8988T (cell line): ENCODE measurements at places on chromosomes 4 and X.

- no peak for DNase-seq
These were observed 46.6 kb downstream of the SHROOM2 start for GRCh38 chrX:9832811-9833210.

DNA sequence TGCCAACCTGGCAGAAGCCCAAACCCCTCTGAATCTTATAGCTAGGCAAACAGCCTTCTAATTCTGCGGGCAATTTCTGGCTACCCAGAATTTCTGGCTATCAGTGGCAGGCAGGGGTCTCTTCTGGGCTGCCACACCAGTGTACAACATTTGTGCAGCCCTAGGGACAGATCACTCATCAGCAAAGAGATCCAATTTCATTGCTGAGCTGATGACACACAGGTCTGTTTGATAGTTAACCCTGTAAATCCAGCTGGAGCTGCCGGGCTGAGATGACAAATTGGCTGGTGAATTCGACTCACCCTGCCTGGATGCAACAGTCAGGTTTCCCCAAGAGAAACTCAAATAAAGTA is 2.4 kb downstream of the MID1 start:
- no peak for DNase-seq

GRCh38 chr4:16225167-16225862 is 956 bp downstream of the TAPT1 start:
- no peak for DNase-seq

- peak; percentile 73 for DNase-seq
These were observed 968 bp upstream of the NELFA start for GRCh38 chr4:2009651-2010233.

DNA sequence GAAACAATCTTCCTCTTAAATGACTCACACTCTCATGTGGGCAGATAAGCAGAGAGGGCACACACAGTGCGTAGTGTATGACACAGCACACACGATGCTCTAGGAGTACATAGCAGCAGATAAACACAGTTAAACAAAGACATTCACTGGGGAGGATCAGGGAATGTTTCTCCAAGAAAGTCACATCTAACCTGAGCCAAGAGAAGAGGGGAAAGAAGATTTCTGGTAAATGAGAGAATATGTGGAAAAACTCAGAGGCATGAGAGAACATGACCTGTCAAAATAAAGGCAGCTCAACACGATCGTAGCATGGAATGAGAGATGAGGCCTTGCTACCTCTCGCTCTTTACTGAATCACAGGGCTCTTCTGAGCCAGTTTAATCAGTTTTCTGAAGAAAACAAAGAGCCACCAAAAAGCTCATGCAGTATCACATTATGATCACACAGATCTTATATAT is 251.0 kb downstream of the ANK2 start:
- no peak for DNase-seq

GRCh38 chr4:83603129-83603528 is 67.2 kb downstream of the GPAT3 start:
- no peak for DNase-seq

DNA sequence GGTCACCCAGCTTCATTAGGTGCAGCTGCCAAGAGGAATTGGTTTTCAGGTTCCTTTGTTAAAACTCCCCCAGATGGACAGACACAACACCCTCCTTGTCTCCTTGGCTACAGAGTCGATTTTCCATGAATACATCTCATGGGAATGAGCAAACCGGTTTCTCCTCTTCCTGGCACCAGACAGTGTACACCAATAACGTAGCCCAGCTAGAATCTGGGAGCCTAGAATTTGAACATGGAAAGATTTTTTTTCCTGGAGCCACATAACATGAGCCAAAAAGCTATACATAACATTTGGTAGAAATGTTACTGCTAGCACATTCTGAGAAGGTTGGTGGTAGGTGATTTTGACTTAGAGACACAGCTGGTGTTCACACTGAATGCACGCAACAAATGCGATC is 62.9 kb upstream of the SLC34A2 start:
- DNase-seq: no peak

- DNase-seq: no peak
These were observed 147.5 kb downstream of the NPFFR2 start for GRCh38 chr4:72179342-72179741.

DNA sequence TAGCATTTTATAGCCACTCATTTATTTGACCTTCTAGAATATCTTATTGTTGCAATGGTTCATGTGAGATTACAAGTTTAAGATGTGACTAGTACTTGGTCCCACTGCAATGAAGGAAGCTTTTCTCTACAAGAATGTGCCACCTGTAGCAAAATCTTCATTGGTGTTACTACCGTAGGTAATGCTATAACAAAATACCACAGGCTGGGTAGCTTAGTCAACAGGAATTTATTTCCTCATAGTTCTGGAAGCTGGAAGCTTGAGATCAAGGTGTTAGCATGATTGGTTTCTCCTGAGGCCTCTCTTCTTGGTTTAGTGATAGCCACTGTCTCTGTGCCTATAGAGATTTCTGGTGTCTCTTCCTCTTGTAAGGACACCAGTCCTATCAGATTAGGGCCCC is 441.0 kb downstream of the GPM6A start:
- DNase-seq: no peak

DNA sequence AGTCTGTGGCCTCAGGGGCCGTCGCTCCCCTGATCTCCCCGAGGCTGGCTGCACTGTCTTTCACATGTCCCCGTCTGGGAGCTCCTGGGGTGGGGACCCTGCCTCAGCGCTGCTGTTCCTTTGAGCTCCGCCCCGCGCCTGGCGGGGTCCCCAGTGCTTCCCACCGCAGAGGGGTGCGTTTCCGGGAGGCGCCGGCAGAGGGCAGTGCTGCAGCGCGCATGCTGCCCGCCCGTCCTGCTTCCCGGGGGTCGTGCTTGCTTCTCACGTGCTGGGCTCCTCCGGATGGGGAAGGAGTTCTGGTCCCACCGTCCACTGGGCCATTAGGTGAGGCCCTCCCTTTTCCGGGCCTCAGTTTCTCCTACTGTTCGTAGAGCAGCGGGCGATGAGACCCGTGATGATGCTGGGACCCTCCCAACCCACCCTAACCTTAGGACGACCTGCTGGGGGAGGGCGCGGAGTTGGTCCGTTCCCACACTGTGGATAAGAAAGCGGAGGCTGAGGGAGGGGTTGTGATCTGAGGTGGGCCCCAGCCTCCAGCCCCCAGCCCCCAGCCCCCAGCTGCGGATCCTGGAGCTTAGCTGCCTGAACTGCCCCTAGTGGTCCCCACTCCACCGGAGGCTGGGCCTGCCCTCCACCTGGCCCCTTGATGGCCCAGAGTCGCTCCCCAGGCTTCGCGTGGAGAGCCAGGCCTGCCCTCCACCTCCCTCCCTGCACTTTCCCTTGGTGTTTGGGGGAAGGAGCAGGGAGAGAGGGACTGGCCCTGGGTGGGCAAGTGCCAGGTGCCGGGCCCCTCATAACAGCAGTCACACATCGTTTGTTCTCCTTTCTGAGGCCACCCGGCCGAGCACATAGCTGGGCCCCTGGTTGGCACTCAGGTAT is 15.3 kb downstream of the CPZ start:
- DNase-seq: peak; percentile 92

GRCh38 chrX:13487731-13488505 is 81.5 kb upstream of the EGFL6 start:
- peak; percentile 21 for DNase-seq

- DNase-seq: no peak
These were observed 3.2 kb upstream of the PCDH19 start for GRCh38 chrX:100413229-100413628.

DNA sequence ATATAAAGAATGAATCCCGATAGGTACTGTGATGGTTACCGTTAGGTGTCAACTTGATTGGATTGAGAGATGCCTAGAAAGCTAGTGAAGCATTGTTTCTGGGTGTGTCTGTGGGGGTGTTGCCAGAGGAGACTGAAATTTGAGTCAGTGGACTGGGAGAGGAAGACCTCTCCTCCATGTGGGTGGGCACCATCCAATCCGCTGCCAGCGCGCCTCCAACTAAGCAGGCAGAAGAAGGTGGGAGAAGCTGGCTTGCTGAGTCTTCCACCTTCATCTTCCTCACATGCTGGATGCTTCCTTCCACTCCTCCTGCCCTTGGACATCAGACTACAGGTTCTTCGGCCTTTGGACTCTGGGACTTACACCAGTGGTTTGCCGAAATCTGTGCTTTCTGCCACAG is 40.1 kb downstream of the WFS1 start:
- DNase-seq: no peak

- DNase-seq: no peak
These were observed 17.1 kb upstream of the SLC7A11 start for GRCh38 chr4:138259271-138259670.

DNA sequence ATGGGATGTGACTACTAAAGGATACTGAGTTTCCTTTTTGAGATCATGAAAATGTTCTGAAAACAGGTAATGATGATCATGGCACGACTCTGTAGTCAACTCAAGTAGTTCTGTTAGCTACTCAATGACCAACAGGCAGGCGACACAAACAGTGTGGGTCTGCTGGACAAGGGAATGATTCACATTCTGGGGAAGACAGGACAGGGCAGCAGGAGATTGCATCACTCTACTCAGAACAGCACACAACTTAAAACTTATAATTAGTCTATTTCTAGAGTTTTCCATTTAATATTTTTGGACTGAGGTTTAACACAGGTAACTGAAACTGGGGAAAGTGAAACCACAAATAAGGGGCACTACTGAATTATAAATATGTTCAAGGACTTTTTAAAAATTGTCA is 365.2 kb downstream of the PRDM5 start:
- no peak for DNase-seq

DNA sequence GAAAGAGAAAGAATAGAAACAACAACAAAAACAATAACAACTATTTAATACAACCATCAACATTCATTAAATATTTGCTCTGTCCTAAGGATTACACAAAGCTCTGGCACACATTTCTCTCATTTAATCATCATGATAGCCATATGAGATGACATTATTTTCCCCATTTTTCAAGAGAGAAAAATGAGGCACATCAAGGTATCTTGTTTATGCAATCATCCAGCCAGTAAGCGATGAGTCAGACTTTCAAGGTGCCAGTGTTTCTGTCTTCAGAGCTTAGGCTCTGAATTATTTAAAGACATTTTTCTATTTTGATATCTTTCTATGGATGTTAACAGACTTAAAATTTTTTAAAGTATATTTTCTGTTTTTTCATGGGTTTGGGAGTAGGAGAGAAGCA is 541.8 kb upstream of the SMIM31 start:
- no peak for DNase-seq

- DNase-seq: no peak
These were observed 899.3 kb downstream of the STIM2 start for GRCh38 chr4:27759611-27760575.

GRCh38 chrX:37287741-37288444 is 61.3 kb upstream of the PRRG1 start:
- no peak for DNase-seq

GRCh38 chr4:158384414-158384813 is 137.3 kb upstream of the RXFP1 start:
- no peak for DNase-seq

GRCh38 chrX:155068165-155068564 is 2.8 kb downstream of the CMC4 start:
- no peak for DNase-seq

DNA sequence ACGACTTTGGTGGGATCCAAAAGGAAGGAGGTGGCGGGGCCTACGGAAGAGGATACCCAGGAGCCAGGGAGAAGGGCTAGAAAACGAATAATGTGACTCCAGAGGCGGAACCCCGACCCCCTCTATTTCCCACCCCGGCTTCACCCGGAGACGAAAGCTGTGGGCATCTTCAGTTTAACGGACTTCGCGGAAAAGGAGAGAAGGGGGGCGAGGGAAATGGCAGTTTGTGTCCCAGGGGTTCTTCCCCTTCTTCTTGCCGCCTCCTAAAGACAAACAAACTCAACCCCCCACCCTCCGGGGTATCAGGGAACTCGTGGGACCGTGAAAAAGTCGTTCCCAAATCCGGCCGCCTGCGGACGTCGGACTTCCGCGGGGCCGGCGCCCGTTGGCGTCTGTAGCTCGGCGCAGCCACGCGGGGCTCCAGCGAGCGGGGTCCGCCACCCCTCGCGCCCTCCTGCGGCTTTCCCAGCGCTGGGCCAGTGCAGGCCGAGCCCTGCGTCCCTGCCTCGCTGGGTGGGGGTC is 3.6 kb upstream of the LEF1 start:
- no peak for DNase-seq

DNA sequence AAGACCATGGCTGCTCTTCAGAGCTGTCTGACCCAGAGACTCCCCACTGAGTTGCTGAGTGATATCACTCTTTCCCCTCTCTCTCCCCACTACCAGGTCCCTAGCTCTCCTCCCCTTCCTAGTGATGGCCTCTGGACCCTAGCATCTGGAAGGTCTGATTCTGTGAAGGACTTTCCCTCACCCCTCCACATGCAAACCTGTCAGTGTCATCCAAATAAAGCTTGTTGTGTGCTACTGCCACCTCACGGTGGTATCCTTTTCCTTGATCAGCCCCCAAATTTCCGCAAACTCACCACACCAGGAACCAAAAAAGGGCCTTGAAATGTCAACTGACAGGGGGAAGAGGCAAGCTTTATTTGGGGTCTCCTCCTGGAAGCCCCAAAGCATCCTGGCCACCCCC is 500.2 kb downstream of the IDS start:
- DNase-seq: no peak

DNA sequence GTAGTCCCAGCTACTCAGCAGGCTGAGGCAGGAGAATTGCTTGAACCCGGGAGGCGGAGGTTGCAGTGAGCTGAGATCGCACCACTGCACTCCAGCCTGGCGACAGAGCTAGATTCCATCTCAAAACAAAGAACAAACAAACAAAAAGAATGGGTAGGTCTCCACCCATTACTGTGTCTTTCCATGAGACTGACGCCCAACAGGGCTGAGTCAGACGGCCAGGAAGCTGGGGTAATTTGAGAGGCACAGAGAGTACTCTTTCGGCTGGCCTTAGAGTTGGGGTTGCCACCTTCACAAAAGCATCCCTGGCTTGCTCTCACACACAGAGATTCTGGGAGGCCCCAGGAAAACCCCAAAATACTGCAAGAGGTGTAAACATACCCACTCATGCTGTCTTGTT is 72.0 kb upstream of the DHRSX start:
- no peak for DNase-seq

GRCh38 chr4:78669453-78669852 is 106.7 kb upstream of the BMP2K start:
- DNase-seq: no peak

- no peak for DNase-seq
These were observed 171.4 kb downstream of the CRLF2 start for GRCh38 chrX:1041091-1041490.

GRCh38 chr4:151099976-151100417 is 569 bp downstream of the RPS3A start:
- no peak for DNase-seq

DNA sequence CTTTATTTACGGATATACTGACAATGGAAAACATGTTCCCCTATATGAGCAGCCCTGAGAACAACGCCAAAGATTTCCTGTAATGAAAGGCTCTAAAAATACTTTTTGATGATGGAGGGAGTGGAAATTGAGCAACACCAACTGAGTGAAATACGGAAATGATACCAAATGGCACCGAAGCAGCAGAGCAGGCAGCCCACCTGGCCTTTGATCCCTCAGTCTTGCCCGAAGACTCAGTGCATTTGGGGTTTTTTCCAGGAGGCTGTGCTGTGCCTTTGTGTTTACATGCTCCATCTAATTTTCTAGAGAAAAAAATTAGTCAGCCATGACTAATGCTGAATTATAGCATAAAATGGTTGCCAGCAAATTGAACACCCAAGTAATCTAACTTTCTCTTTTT is 169.9 kb upstream of the RBPJ start:
- DNase-seq: no peak
